ENCODE measurements at places on chromosomes 16 and 17.

- no peak for DNase-seq
These were observed 142.0 kb upstream of the RCVRN start for GRCh38 chr17:10046786-10047785.

DNA sequence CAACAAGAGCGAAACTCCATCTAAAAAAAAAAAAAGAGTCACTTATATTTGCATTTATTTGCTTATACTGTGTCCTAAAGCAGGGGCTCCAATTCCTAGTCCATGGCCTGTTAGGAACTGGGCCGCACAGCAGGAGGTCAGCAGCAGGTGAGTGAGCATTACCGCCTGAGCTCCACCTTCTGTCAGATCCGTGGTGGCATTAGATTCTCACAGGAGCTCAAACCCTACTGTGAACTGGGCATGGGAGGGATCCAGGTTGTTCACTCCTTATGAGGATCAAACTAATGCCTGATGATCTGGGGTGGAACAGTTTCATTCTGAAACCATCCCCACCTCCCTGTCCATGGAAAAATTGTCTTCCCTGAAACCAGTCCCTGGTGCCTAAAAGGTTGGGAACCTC, 24.9 kb downstream of the ITGB3 start:
- DNase-seq = no peak

DNA sequence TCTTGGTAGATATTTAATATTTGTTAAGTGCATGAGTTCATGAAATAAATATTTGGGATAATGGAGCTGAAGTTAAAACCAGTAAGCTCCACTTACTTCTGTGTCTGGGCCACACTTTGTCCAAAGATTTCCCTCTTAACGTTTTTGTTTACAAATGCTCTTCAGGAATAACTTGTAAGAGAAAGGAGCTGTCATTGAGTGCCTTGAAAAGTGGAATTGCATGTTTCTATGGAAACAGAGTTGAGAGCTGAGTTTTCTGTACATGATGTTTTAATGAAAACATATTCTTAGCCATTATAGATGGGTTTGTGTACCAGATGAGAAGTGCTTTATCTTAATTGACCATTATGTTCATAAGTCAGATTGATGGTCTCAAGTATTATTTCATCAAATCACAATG, 1045.4 kb upstream of the EEF2KMT start:
- no peak for DNase-seq

GRCh38 chr16:56365552-56365951, 59.8 kb downstream of the AMFR start:
- DNase-seq = no peak

DNA sequence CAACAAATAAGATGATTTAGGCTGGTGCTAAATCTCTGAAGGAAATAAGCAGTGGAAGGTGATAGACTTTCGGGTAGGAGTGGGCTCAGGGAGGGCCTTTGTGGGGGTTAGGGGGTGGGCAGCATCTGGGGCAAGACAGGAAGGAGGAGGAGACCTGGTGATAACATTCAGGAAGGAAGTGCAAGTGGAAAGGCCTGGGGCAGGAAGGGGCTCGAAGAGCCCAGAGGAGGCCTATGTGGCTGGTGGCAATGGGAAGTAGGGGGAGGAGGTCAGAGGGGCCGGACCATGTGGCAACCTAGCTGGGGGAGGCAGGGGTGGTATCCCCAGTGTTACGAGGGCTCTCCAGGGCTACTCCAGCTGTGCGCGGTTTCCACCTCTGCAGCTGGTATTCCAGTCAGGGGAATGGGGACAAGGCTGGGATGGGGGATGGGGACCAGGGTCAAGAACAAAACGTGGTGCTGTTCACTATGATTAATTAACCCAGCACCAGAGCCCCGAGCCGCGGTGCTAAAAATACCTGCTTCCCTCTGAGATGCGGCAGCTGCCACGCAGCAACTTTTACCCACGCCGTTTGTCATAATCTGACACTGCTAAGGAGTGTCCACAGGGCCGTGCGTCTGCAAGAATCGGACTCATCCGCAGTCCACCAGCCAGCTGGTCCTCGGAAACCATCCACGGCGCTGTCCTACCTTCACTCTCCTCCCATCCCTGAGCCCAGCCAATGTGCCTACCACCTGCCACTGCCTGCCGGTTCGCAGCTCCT, 5.2 kb upstream of the CCDC182 start:
- DNase-seq = no peak

GRCh38 chr17:20092261-20092867, 83.2 kb downstream of the SPECC1 start:
- no peak for DNase-seq

DNA sequence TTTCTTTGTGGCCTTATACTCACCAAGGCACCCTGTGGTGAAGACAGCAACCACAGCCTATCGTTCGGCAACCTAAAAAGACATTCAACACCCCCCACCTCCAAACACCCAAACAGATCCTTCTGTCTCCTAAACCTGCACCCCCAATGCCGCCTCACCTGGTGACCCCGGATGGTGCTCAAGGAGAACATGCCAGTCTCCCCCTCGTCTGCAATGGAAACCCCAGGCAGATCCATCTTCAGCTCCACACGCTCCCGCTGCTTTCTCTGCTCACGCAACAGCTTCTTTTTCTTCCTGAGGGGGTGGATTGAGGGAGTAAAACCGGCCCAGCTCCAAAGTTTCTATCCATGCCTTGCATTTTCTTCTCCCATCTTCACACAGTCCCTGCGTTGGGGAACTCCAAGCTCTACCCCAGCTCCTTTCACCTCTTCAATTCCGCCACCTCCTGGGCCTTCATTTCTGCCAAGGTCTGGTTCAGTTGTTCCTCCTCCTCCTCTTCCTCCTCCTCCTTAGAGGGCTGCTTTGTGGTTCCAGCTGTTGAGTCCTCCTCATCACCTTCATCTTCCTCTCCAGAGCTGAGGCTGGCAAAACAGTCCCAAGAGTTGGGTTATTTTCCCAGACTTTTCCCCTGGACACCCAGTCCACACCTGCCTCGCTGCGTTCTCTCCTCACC, 3.4 kb upstream of the PSMC5 start:
- no peak for DNase-seq

- DNase-seq = peak; percentile 87
These were observed 10.0 kb downstream of the TMEM235 start for GRCh38 chr17:78241277-78242023.

DNA sequence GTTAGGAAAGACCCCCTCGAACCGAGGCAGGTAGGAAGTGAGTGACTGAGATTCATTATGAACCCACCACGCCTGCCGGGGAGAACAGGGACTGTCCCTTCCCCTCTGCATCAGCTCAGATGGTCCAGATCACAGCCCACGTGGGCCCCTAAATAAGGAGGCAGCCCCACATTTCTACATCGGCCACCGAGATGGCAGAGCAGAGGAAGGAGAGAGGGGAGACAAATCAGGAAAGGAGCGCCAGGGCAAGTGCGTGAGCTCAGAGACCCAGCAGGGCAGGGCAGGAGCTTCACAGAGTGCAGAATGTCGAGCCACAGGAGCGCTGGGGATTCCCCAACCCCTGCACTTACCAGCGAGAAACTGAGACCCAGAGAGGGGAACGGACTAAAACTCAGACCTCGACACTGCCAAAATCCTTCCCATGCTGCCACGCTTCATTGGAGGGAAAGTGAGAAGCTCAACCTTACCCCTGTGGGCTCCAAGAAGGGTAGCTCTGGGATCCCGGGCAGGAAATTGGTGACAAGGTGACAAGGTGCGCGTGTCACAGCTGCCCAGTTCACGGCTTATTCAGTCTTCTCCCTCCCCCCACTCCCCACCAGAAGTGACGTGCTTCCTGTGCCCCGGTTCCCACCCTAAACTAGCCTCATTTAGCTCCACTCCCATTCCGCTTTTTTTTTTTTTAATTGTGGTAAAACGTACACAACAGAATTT, at the start of gene ICAM2:
TSS of gene ICAM2 (minus strand) at position 578 of the 711 bp plus-strand sequence. CDS start 13,942 bp downstream, outside the sequence.
- no peak for DNase-seq

DNA sequence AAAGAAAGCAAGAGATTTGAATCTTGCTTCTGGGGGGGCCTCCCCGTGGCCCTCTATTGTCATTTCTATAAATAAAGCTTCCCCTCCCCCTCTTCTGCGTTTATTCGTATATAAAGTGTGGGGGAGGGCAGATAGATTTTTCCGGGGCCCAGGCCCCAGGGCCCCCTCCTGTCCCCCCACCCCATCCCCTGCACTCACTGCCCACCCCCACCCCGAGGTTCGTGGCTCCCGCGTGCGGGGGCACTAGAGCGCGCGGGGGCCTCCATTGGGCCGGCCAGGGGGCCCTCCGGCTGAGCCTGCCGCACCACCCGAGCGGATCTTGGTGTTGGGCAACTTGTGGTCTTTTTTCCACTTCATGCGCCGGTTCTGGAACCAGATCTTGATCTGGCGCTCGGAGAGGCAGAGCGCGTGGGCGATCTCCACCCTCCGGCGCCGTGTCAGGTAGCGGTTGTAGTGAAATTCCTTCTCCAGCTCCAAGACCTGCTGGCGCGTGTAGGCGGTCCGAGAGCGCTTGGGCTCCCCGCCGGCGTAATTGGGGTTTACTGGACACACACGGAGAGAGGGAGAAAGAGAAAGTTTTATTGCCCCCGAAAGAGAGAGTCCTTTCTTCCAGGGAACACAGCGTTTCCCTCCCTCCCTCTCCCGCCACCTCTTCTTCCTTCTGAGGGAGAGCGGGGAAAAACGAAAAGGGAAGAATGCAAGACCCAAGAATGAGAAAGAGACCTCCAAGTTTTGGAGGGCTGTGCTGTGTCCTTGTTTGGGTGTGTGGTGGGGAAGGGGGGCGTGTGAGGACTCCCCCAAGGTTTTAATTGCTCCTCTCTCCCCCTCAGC, 1.5 kb downstream of the HOXB4 start:
- no peak for DNase-seq

GRCh38 chr16:47643323-47644000, 182.3 kb downstream of the PHKB start:
- no peak for DNase-seq

DNA sequence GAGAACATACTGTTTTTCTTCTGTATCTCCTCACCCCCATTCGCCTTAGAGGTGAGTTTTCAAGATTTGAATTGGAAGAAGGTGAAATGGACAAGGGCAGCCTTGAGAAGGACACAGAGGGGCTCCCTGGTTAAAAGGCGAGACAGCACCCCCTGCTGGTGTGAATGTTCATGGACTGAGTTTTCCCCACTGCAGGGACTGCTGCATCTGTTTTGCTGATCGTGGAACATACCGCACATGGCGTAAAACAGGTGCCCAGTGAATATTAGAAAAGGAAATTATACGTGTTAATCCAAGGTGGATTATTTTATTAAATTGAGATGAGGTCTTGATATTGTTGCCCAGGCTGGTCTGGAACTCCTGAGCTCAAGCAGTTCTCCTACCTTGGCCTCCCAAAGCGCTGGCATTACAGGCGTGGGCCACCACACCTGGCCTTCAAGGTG, 54.5 kb downstream of the NDE1 start:
- peak; percentile 33 for DNase-seq

DNA sequence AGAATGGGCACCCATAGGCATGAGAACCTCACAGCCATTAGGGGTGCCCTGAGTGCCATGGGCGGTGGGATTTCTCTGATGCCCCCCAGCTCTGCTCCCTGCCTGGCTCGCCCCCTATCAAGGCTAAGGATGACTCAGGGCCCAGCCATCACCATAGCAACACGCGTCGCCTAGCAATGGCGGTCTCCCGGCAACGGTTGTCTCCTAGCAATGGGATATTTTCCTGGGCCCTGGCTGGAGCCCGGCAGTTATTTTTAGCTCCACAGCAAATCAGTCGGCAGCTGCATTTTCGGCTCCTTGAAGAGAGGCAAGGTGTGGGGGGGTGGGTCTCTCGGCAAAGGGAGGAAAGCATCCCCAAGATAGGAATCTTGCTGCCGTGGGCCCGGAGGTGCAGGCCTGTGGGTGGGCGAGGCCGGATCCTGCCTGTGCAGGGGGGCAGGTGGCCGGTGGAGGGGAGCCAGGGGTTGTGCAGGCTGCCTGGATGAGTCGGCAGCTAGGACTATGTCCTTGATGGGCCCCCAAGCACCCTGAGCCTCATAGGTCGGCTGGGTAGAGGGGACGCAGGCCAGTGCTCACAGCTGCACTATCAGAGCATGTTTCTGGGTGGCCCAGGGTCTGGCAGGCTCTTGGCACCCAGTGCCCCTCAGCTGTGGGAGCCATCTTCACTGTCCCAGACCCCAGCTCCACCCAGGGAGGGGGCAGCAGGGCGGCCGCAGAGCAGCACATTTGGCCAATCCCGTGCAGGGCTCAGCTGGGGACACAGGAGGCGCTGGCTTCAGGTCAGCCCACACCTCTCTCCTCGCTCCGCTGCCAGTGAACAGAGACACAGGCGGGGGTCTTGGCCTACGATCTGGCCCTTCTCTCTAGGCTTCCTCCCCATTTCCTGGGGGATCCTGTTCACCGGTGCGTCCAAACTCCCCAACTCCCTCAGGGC, 4.2 kb upstream of the FBXL16 start:
- peak; percentile 21 for DNase-seq

DNA sequence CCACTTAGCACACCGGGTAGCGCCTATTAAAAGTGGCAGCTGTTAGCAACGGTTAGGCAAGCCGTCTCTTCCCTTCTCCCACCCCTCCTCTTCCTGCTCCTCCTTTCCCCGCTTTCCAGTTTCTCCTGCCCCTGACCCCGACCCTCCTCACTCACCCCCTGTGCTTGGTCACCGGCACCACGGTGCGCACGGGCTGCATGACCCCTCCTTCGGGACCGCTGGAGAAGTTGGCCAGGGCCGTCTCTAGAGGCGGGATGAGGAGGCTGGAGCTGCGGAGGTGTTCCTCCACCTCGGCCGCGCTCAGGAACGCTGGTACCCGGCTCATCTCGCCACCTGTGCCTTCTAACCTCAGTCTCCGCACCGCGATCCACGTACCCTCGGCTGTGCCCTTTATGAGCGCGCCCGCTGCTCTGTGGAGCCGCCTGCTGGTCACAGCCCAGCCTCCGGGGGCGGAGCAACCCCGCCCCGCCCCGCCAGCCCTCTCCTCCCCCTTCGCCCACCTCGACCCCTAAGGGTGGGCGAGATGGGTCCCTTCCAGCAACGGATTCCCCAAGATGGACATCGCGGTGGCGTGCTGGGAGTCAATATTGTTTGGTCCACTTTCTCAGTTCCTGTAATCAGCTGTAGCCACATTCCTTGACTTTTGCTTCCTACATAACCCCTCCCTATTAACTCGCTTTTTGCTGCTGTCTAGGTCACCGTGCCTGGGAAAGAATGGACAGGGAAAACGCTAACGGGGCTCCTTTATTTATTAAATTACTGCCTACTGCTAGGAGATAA, at the start of gene CRYM:
TSS of gene CRYM (minus strand) at position 364 of the 780 bp plus-strand sequence. CDS start at position 325, 39 bp downstream.
- DNase-seq = no peak

DNA sequence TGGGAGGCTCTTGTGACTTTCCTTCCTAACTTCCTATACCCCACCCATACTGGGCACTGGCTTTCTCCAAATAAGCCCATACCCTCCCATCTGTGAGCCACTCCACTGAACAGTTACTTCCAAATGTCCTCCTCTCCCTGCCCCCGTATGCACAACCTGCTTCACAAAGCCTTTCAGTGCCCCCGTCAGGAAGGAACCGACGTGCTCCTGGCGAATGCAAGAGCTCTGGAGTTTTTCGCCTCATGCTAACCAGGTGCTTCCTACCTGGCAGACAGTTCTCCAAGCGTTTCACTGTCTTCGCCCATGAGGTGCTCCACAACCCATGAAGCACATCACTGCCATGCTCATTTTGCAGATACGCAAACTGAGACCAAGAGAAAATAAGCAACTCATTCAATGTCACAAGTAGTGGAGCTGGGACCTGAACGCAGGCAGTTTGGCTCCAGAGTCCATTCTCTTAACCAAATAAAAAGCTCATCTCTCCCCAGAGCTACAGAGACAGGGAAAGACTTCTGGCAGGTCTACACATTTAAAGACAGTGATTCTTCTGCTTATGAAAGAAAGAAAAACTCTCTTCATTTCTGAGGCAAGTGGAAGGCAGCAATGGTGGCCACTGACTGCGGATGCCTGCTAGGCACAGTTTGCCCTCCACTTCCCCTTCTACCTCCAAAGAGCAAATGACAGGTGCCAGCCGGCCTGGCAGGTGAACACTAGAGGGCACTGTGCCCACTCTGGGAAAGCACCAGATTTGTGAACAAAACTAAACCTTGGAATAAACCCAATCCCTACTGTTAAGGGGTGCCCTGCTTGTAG, 23.8 kb downstream of the SPHK1 start:
- DNase-seq = peak; percentile 22
